ENCODE measurements at places on chromosomes 4 and X.

- no peak for DNase-seq
Observed at GRCh38 chr4:122038896-122039295, 87.0 kb upstream of the TRPC3 start.

DNA sequence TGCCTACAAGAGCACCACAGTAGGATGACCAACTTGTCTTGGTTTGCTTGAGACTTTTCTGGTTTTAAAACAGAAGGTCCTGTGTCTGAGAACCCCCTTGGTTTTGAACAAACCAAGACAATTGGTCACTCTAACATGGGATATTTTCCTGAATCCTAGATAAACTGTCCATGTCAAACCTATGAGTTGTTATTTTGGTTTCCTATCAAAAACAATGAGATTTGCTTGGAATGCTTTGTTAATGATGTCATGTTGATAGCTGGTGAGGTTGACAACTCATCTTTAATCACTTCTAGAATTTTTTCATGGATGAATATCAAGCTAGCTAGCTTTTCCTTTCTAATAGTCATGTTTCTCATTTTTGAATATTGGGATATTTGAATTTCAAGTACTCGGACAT, 518.3 kb upstream of the ARX start:
- DNase-seq = no peak

DNA sequence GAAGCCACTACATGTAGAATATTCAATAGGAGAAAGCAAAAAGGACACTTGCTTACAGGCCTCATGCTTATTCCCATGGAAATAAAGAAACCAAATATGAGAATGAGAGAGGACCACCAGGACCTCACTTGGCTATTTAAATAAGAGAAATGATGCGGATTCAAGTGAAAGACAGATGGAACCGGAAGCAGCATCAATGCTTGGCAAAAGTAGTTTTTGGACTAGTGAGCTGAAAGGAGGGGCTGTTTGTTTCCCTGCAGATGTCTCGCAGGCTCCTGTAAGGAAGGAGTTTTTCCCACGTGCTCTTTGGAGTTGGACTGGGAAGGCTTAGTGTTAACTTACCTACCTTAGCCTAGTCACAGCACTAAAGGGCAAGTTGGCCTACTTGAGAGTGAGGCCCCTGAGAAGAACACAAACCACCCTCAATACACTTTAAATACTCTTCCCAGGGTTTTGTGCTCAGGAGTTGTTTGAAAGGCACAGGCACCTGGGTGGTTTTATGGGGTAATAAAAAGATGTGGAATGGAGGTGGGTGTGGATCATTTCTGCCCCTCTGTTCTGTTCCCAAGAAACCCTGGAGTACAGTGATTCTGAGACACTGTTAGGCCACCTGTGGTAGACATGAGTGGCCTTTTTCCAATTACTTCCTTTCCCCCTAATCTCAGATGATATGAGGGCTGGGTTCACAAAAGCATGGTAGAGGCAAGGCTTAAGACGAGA, 113.3 kb upstream of the C1GALT1C1 start:
- DNase-seq = no peak

DNA sequence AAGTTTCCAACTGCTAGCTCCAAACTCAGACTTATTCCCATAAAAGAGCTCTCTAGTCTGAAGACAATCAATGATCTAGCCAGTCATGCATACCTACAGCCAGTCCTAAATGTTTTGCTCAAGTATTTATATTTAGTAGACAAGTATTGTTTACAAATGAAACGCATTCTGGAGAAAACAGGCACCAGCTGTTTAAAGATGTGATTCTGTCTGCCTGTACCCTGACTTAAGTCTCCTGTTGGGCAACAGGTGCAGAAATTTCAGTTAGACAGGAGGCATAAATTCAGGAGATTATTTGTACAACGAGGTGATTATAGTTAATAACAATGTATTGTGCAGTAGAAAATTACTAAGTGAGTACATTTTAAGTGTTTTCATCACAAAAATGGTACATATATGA, 28.9 kb downstream of the LNX1 start:
- DNase-seq = no peak

- peak; percentile 36 for DNase-seq
Observed at GRCh38 chrX:47232803-47233332, at the start of gene USP11. TSS of gene USP11 (plus strand) at chrX:47233009. CDS start at chrX:47233044, 35 bp downstream.

- DNase-seq = no peak
Observed at GRCh38 chr4:125184116-125184515, 130.6 kb upstream of the FAT4 start.

GRCh38 chrX:132023896-132024386, 839 bp downstream of the STK26 start:
- DNase-seq = peak; percentile 14

- no peak for DNase-seq
Observed at GRCh38 chr4:123526511-123526910, 129.9 kb downstream of the SPRY1 start.

- peak; percentile 48 for DNase-seq
Observed at GRCh38 chr4:16916719-16917337, 18.4 kb upstream of the LDB2 start.

DNA sequence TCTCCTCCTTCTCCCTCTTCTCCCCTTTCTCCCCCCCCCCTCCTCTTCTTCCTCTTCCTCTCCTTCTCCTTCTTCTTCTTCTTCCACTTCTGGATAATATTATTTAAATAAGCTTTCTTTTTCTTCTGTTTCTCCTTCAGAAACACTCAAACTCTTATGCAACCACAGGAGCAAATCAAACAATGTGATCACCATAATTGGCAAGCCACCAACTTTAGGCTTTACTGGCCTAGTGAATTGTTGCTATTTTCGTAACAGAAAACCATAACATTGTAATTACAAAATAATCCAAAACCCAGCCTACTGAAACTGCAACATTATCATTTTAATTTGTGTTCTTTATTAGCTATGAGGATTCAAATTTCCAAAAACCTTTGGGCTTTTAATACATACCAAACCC, 14.3 kb downstream of the DCAF8L1 start:
- no peak for DNase-seq

DNA sequence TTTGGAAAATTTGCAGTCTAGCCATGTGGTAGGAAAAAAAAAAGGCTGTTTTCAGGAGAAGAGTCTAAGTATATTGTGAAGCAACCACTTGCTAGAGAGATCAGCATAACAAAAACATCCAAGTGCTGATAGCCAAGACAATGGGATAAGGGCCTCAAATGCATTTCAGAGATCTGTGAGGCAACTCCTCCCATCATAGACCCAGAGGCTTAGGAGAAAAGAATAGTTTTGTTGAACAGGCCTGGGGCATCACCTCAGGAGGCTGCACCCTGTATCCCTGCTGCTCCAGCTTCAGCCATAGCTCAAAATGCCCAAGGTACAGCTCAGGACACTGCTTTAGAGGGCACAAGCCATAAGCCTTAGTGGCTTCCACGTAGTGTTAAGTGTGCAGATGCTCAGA, 13.6 kb upstream of the GPR174 start:
- DNase-seq = no peak

DNA sequence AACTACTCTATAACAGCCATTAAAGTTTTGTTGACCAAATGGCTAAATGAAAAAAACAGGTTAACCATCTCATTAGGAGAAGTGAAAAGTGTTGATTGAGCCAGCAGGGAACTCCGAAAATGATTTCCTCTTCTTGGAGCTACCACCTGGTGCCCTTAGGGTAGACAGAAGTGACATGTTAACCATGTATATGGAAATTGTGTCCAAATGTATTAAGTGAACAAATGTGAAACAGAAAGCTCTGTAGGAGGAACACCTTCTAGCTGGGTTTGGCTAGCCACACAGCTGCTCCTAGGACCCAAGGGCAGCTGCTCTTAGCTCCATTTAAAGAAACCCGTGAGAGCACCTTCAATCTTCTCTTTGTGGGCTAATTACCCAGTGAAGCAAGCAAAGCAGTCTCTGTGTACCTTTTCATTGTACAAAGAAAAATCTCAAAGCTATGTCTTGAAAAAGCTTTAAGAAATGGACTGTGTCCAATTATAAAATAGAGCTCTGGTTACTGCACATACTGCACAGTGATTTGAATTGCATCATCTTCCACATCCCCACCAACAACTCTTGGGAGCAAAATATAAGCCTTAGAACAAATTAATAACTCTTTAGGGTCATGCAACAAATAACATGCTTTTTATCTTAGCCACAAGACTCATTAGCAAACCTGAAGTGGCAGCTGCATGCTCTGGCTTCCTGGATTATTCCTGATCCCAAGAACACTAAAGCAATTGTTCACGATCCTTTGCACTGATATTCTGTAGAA, 59.2 kb upstream of the PARM1 start:
- DNase-seq = no peak

DNA sequence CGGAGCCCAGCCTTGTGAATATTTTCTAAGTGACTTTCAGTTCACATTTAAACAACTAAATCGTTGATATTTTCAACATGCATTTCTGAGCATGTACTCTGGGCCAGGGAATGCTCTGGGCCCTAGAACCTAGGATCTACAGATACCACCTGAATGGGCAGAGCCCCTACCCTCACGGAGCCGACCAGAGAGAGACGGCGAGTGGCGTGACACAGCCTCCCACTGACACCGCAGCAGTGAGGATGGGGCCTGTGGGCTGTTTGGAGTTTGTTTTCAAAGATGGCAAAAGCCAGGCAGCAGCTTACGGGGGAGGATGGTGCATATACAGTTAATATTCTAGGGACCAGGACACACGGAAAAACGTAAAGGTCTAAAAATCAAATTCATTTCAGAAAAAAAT, 17.7 kb downstream of the NELFA start:
- DNase-seq = no peak

Data from activated T-cell treated with anti-CD3 and anti-CD28 coated beads for 1 hour (primary cell).